ENCODE measurements at places on chromosomes 7 and 10.

GRCh38 chr7:20447021-20447650 lies 116.4 kb downstream of the ITGB8 start:
- no peak for DNase-seq

- DNase-seq: no peak
These were observed 76.7 kb downstream of the EMX2 start for GRCh38 chr10:117619223-117619622.

DNA sequence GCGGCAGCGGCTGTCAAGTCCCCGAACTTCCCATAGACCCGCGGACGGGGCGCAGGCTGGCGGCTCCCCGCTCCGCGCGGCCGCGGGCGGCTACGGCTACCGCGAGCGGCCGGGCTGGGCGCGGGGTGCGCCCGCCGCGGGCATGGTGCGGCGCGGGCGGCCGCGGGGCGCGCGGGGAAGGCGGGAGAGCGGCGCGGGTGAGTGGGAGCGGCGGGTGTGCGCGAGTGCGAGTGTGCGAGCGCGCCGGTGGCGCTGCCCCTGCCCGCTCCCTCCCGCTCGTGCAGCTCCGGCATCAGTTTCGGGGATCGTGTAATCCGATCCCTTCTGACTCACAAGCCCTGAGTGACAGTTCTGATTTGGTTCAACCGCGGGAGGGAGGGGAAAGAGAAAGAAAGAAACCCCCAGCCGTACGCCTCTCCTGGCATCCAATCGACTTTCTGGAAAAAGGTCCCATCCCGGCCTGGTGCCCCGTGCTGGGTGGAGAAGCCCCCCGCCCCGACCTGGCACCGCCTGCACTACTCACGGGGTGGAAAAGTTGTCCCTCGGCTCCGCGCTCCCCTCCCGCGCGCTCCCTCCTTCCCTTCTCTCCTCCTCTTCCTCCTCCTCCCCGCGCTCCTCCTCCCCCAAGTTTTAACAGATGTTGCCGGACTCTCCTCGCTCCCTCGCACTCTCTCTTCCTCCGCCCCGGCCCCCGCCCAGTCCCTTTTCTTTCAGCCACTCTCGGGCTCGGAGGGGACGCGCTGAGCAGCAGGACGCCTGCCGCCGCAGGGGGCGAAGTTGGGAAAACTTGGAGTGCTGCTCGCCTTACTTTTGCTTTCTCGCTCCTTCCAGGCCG lies at the start of gene GLI3:
Gene GLI3, minus strand, starts transcription at position 234 of the 835 bp plus-strand sequence. CDS start 13,956 bp downstream, outside the sequence.
- no peak for DNase-seq

GRCh38 chr10:126114884-126115555 lies 218.7 kb downstream of the FANK1 start:
- DNase-seq: no peak

DNA sequence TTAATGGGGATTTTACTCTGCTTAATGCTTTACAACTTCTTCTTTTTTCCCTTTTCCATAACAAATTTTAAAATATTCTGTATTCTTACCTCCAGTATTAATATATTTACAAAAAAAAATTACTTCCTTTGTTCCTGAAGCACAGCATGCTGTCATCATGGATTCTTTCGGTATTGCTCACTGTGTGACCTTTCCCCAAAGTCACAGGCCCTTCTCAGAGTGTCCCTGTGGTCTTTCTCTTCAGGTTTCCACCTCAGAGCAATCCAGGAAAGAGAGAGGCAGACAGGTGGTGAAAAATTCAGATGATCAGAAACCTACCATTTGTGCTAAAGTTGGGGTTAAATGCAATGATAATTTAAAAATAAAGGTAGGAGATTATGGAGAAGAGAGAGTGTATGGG lies 13.0 kb downstream of the AOAH start:
- no peak for DNase-seq

DNA sequence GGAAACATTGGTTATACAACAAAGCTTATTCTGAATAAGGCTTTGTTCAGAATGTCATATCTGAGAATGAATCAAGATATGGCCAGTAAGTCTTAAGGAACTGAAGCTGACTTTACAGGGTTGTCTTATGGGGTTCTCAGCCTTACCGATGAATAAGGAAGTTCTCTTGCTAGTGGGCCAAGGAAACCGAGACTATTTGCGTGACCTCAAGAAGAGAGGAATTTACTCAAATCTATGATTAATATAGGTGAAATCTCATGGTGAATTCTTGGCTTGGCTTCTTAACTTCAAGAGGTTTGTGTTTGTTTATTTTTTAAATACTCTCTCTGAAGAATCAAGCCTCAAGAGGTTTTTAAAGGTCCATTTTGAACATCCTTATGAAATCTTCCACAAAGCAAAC lies 4.7 kb upstream of the MRLN start:
- no peak for DNase-seq

GRCh38 chr7:151197932-151198331 lies 10.9 kb upstream of the ASB10 start:
- no peak for DNase-seq

GRCh38 chr7:42070068-42070467 lies 166.9 kb downstream of the GLI3 start:
- DNase-seq: no peak

DNA sequence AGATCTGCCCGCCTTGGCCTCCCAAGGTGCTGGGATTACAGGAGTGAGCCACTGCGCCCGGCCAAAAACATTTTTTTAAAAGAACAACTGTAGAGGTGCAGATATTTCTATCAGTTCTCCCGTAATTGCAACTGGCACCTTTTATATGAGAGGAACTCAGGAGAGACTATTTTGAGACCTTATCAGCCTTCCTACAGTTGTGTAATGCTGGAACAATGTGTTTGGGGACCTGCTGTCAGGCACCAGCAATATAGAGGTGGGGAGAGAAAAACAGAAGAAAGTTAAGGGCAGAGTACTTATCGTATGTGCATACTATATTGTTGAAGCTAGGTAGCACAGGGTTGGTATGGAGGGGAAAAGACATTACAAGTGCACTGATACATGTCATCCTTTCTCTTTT lies 343.8 kb upstream of the ANKRD30A start:
- DNase-seq: no peak

DNA sequence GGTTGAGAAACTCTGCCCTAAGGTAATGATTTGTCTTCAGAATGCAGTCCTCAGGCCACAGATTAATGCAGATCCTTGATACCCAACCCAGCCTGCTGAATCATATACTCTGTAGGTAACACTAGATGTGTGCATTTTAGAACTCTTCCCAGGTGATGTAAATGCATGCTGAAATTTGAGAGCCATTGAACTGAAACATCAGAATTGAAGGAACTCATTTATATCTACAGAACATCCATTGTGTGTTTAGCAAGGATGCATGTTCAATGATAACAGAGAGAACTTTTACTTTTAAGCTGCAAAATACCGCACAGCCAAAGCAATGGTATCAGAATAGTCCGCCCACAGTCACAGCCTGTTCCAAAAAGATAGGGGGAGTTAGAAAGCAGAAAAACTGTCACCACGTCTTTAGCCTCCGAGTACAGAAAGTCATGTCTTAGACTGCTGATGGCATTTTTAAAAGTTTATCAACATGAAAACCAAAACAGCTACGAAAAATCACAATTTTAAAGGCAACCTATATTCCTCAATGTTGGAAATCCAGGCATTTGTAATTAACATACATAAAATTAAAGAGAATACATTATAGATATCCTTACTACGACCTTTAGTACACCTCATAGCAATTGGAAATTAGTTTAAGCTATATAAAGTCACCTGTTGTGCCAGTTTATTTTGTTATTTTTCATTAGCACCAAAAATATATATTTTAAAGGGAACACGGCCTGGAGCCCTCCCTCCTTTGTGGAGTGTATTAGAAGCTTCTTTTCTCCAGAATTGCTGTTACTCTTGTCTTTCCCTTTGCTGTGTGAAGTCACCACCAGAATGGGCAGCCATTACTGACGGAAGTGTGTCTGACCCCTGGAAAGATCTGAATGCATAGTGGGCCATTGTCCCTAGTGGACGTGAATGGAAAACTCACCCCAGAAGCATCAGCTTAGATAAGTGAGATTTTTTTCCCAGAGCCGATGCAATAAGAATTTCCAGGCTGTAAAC lies 65.8 kb upstream of the PRKAR2B start:
- DNase-seq: no peak

GRCh38 chr10:62584731-62585130 lies 210.6 kb downstream of the ZNF365 start:
- no peak for DNase-seq

DNA sequence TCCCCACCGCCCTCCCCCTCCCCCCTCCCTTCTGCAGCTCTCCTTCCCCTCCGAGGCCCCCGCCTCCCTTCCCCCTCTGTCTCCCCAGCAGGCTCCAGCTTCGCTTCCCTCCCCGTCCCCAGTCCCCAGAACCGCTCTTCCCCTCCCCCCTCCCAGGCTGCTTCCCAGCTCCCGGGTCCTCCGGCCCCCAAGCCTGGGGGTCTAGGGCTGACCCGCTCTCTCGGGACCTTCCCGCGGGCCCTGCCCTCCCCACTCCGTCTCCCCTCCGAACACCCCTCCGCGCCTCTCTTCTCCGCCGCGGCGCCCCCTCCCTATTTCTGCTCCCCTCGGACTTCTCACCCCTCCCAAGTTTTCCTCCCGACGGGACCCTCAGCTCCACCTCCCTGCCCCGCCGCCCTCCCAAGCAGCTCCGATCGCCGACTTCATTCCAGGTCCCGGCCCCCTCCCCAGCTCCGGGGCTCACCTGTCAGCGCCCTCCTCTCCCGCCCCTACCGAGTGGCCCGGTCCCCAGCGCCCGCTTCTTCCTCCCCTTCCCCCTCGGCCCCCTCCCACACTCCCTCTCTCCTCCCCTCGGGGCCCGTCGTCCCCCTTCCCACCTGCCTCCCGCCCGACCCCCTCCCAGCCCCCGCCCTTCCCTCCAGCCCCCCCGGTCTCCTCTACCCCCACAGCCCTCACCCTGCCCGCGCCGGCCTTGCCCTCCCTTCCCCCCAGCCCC lies 990 bp downstream of the ZNF467 start:
- DNase-seq: no peak

DNA sequence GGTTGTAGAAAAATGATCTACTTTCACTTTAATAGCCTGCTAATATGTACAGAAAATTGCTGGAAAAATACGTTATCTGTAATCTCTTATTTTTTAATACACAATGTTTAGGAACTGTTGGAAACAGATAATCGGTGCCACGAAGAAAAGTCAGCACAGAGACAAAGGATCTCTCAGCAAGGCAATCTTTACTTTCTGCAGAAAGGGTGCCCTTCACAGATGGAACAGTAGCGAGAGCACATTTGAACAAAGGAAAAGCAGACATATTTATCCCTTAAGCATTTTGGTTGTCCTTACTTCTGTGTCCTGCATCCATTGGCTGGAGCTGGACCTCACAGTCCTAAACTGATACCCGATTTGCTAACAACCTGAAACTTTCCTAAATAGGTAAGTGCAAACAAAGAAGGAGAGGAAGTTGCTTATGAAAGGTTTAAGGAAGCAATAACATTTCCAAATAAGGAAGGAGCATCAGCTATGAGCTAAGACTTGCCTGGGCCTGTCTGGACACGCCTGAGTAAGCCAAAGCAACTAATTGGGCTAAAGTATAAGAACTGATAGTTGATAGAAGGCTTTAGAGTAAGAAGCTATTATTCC lies 640.0 kb downstream of the SH2D4B start:
- no peak for DNase-seq

GRCh38 chr7:111788286-111789047 lies 226.2 kb upstream of the IMMP2L start:
- DNase-seq: no peak

DNA sequence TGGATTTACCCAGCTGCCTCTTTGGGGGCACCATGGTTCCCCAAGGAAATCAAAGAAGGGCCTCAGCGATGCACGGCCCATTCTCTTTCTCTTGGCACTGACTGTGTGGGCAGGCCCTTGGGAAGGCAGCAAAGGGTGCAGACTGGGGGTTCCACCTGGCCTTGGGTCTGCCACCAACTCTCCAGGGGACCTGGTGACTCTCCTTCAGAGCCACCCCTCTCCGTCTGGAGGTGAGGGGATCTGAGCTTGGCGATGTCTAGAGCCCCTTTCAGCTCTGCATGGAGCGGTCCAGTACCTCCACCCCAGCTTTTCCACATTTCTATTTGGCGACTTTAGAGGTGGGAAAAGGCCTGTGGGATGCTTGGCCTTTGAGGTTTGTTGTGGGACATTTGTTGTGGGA lies 69.1 kb downstream of the C10orf120 start:
- DNase-seq: no peak

DNA sequence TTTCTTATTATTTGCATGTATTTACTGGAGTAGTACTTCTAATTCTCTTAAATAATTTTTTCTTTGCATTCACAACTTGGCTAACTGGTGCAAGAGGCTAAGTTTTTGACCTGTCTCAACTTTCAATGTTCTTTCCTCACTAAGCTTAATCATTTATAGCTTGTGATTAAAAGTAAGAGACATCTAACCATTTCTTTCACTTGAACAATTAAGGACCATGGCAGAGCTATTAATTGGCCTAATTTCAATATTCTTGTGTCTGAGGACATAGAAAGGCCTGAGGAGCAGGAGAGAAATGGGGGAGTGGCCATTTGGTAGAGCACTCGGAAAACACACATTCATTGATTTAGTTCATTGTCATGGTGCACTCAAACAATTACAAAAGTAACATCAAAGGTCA lies 141.4 kb upstream of the TMEM196 start:
- no peak for DNase-seq

GRCh38 chr7:128407751-128408708 lies 1.8 kb downstream of the IMPDH1 start:
- DNase-seq: no peak

GRCh38 chr10:25068152-25069058 lies 52.0 kb downstream of the THNSL1 start:
- DNase-seq: no peak

DNA sequence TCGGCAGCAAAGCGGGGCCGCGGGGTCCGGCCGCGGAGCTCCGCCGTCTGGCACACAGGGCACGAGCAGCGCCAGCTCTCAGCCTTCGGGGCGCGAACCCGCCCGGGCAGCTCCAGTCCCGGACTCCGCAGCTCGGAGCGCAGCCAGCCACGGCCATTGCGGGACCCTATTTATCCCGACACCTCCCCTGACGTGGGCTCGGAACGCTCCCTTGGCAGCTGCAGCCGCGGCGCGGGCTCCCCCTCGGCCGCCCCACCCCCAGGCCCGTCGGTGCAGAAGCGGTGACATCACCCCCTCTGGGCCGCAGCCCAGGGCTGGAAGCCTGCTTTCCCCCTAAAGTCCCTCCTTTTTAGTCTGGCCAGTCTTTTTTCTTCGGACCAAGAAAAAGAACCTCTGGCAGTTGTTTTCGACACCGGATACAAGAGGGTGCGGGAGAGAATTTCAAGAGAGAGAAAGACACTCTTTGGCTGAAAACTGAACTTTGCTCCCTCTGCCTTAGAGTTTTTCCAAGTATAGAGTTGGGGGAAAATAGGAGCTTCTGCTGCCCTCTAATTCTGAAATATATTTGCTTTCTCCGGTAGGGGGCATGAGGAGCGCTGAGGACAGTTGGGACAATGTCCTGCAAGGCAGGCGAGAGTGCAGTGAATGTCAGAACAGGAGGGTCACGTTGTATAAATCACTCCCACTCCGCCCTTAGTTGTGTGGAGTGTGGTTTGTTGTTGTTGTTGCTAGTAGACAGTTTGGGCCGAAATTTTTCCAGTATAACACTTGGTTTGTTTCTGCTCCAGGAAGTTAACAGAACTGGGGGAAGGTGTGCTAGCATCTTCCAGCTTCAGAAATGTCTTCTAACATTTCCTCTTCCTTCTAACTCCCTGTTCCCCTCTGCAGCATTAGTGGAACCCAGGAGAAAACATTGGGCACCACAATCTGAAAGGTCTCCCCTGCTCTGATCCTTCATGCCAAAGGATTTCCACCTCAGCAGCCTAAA lies at the start of gene SFRP4:
Gene SFRP4, minus strand, starts transcription at position 145 of the 988 bp plus-strand sequence. CDS start 280 bp downstream, outside the sequence.
- DNase-seq: no peak
